ENCODE measurements at places on chromosomes 16 and 17.

DNA sequence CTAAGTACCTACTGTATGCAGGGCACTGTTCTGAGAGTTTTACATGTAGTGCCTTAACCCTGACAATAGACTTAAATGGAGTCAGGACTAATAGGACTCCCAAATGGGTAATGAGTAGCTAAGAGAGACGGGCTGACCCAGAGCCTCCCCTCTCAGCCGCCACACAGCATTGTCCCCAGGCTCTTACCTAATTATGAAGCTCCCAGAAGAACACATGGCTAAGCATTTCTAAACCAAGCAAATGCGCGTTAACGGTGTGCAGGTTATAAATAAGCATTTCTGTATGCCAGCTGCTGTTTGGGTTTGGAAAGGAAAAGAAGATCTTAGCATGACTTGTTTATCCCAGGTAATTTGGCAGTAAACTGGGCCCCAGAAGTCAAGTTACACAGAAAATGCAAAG, 14.3 kb downstream of the KATNIP start:
- no peak for DNase-seq

DNA sequence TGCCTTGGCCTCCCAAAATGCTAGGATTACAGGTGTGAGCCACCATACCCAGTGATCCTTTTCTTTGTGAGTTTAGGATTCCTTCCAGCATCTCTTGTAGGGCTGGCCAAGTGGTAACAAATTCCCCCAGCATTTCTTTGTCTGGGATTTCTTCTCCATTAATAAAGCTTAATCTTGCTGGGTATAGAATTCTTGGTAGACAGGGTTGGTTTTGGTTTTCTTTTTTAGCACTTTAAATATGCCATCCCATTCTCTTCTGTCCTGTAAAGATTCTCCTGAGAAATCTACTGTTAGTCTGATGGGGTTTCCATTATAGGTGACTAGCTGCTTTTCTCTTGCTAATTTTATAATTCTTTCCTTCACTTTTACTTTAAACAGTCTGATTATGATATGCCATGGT, 173.0 kb upstream of the TOM1L1 start:
- DNase-seq, result no peak

DNA sequence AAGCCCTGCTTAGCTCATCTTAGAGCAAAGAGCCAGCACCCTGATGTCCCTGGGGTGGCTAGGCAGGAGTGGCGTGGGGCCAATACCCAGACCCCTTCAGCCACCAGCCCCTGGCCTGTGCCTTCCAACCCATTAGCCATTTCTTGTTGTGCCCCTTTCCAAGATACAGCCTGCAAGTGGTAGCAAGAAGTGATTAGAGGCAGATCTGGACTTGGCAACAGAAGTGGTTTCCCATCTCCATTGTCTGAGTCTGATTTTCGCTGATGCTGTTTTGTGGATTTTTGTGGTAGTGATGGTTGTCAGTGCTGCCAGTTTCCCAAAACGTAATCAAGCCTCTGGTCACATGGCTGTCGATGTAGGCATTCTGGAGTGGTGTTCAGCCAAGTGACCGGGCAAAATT, 25.7 kb downstream of the PLCD3 start:
- no peak for DNase-seq

DNA sequence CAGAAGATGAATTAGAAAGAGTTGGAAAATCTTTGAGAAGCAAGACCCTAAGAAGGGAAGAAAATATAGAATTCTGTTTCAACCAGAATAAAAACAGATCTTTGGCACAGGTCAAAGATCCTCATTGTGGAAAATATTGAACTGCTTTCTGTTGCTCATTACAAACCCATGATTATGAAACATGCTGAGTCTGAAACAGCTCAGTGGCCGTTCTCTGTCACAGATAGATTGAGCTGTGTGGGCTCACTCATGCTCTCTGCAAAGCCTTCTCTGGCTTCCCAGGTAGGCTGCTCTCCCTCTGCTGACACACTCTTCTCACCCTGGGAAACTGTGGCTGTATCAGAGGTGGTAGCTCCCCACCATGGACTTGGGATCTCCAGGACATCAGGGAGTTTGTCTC, 3.4 kb upstream of the KRT38 start:
- DNase-seq, result no peak

GRCh38 chr17:48259694-48260291, 152.2 kb downstream of the SNX11 start:
- DNase-seq, result no peak

GRCh38 chr16:55263271-55264250, 60.4 kb upstream of the IRX6 start:
- DNase-seq, result no peak

DNA sequence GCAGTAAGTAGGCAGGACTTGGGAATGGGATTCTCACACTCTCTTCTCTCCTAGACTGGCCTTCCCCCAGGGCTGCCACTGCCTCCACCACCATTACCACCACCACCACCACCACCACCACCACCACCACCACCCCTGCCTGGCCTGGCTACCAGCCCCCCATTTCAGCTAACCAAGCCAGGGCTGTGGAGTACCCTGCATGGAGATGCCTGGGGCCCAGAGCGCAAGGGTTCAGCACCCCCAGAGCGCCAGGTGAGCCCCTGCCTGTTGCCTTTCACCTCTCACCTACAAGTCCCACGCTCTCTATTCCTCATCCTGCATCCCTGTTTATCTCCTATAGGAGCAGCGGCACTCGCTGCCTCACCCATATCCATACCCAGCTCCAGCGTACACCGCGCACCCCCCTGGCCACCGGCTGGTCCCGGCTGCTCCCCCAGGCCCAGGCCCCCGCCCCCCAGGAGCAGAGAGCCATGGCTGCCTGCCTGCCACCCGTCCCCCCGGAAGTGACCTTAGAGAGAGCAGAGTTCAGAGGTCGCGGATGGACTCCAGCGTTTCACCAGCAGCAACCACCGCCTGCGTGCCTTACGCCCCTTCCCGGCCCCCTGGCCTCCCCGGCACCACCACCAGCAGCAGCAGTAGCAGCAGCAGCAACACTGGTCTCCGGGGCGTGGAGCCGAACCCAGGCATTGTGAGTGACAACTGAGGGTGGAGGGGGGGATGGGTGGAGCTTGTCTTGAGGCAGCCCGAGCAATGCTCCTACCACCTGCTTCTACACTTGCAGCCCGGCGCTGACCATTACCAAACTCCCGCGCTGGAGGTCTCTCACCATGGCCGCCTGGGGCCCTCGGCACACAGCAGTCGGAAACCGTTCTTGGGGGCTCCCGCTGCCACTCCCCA, 7.9 kb upstream of the TMEM88 start:
- no peak for DNase-seq

DNA sequence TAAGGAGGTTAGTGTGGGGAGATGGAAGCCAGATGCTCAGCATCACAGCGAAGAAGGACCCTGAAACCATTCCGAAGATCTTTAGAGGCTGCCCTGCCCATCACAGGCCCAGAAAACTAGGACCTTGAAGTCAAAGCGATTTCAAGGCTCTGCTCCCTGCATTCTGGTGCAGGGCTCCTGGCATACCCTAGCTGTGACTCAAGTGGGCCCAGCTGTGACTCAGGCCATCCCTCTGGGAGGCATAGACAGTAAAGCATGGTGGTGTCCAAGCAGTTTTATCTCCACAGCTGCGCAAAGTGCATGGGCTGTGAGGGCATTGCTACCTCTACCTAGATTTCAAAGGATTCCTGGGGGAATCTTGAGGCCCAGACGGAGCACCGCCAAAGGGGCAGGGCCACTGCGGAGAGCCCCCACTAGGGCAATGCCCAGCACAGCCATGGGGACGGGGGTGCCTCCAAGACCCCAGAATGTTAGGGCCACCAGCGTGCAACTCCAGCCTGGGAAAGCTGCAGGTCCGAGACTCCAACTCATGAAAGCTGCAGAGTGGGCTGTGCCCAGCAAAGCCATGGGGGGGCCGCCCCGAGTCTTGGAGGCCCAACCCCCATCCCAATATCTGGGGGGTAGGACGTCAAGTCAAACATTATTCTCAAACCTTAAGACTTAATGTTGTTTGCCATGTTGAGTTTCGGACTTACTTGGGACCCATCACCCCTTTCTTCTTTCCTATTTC, 11.7 kb upstream of the ZNF594 start:
- no peak for DNase-seq

Data from activated CD8-positive, alpha-beta memory T cell treated with anti-CD3 and anti-CD28 coated beads for 1 hour (primary cell).